NCI-H1930 (cell line): ENCODE measurements at places on chromosomes 12 and 14.

GRCh38 chr12:16027002-16027401, 115.9 kb downstream of the DERA start:
- DNase-seq, result no peak

- DNase-seq, result no peak
Measured at GRCh38 chr12:116093915-116094314, 183.6 kb downstream of the MED13L start.

DNA sequence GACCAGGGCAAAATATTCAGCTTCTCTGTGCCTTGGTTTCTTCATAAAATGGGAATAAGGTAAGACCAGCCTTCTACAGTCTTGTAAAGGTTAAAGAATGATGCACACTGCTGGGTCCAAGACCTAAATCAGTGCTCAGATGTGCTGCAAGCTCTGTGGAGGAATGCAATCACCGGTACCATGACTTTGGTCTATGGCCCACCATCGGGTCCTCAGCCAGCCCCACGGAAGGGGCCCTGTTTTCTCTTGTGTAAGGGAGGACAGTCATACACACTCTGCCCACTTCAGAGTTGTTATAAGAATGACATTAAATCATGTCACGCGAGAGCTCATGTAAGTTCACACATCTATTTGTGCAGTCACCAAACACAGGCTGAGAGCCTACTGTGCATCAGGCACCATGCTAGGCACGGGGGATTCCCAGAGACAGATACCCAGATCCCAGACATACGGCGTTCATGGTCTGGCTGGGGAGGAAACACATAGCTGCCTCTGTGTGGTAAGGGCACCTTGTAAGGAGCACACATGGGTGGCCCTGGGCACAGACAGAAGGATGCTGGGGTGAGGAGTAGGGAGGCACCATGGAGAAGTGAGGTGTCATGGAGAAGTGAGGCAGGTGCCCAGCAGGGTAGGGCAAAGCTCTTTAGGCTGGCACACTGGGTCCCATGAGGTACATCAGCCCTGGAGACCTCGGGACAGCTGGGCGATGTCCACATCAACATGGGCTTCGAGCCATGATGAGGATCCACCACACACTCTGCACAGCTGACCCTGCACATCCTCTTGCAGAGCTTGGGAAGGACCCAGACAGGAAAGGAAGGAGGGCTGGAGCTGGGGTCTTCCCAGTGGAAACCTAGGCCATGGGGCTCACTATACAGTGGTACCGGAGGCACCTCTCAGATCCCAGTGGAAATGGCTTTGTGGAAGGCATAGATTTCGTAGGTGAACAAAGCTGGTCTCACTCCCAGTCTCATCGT, 190.4 kb upstream of the DIO3 start:
- no peak for DNase-seq

DNA sequence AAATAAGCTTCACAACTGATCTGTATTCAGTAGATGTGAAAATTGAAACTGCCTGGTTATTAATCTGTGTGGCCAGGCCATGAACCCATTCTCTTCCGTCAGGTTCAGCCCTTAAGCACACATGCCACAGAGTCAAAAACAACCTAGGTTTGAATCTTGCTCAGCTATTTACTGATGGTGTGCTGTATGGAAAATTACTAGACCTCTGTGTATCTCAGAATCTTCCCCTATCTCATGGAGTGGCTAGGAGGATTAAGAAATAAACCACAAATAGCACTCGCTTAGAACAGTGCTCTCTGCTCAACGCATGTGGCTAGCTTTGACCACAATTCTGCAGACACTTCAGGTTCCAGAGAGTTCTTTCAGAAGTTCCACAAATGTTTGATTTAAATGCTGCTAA, 240.7 kb upstream of the PLEKHG7 start:
- no peak for DNase-seq

- no peak for DNase-seq
Measured at GRCh38 chr12:58654021-58654420, 266.3 kb downstream of the LRIG3 start.

GRCh38 chr12:114285554-114285953, 120.4 kb downstream of the TBX5 start:
- no peak for DNase-seq

GRCh38 chr12:105980533-105980932, 158.2 kb downstream of the NUAK1 start:
- no peak for DNase-seq
